ENCODE measurements at places on chromosomes 7 and 10. TPM values are rescaled to one million over a fixed set of nuclear protein-coding genes. Genes with fewer than 3 reads are reported as not detected.
A peak's percentile ranks its signal among the peaks of the same experiment; 100 is the strongest.

GRCh38 chr7:50492770-50493519 is 42.8 kb upstream of the FIGNL1 start:
- DNase-seq, result no peak

- DNase-seq, result peak; percentile 7
Measured at GRCh38 chr10:92011560-92012214, 88.1 kb downstream of the BTAF1 start.

- peak; percentile 81 for DNase-seq
Measured at GRCh38 chr10:29691564-29692072, 56.8 kb upstream of the SVIL start.

DNA sequence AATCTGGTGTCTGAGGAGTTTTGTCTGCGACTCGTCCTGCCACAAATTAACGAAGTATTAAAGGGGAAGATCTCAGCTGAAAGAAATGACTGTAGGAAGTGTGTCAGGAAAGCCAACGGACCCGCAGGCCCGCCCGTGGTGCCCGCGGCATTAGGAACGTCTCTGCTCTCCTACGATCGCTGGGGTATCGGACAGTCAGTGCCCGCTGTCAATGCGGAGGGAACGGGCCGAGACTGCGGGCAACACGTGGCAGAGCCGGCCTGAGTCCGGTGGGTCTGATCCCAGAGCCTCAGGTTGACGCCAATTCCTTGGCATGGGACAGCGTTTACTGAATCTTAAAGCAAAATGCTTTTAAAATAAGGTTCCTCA is 128.7 kb downstream of the KBTBD2 start:
- no peak for DNase-seq

GRCh38 chr10:94299417-94299816 is 63.3 kb downstream of the NOC3L start:
- DNase-seq, result no peak

- DNase-seq, result no peak
Measured at GRCh38 chr10:121708728-121709674, 110.8 kb upstream of the FGFR2 start.

DNA sequence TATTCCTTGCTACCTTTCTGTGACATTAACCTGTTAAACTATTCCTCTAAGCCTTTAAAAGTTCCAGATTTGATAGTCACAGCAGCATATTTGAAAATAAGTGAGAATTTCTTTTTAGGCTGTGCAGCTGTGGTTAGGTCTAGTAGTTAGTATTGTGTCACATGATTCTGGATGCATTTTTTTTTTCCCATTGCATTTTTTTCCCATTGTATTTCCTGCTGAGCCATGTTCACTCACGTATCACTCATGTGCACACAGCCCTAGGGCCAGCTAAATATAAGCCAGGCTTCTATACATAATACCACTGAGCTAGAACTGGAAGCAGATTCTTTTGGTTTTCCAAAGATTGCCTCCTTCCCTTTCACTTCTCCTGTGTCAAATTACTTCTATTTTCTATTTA is 37.4 kb downstream of the DNAJC9 start:
- DNase-seq, result peak; percentile 30

DNA sequence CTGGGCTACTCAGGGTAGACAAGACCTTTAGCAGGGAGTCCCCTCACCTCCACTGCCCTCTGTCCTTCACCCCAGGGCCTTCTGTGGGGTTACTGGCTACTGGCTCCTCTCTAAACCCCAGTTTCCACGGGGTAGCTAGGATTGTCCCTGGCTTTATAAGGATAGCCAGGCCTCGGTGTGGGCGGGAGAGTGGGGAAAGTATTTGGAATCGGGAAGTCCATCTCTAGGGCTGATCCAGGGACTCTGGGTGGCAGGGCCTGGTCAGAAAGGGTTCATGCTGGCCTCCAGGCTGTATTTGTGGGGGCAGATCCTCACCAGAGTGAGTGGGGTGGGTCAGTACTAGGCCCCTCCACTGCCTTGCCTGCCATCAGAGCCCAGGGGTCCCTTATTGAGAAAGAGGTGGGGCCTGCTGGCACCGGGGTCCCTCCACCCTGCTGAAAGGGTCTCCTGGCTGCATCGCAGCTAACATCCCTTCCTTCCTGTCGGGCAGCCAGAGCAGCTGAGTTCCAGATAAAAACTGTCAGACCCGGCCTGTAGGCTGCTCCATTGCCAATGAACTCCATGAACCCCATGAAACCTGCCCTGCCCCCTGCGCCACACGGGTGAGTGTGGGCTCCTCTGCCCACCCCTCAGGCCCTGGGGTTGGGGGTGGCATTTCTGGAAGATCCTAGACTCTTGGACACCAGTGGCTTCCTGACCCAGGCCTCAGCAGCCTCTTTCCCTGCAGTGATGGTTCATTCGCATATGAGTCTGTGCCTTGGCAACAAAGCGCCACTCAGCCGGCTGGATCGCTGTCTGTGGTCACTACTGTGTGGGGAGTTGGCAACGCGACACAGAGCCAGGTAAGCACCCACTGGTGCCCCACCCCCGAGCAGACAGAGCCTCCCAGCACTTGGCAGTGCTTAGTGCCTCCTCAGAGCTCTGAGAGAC is 7.3 kb downstream of the ZMIZ2 start:
- DNase-seq, result no peak

DNA sequence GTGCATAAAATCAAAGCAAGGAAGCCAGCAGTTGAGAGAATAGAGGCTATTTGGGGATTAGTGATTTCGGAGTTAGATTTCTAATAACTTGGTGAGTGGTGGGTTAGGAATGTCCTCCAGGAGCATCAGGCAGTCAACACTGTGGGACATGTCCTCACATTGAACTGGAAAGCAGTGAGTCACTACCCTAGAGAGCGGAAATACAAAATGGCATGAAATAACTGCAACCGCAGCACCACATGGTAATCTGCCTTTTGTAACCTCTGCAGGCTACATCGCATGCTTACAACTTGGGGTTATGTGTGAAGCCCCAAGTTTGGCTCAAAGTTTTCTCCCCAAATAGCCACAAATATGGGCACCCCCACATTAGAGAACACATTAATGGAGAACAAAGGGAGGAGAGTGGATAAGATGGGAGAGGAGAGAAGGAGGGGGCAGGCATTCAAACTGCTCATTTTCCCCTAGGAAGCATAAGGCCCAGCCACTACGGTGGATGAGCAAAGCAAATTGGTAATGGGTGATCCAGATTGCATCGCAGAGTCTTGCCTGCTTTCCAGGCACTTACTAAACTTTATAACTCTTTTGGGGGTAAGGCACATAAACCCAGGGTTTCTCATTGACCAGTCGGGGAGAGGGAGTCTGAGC is 22.0 kb upstream of the SLF2 start:
- peak; percentile 49 for DNase-seq

DNA sequence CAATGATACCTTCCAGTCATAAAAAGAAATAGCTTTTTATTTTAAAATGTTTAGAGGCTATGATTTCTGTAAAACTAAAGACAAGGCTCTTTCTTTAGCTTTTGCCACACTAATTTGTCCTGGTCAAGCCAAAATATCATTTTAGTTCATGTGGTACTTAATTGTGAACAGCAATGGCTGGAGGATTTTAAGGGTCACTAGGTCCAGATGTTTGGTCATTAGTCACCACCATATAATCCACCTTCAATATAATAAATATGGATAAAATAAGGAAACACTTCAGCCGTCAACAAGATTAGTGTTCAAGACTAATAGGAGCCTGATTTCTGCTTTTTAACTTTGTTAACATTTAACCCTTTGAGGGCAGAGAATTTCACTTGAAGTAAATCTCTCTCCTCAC is 50.0 kb upstream of the HGF start:
- DNase-seq, result no peak

- DNase-seq, result no peak
Measured at GRCh38 chr10:3588816-3589215, 196.2 kb downstream of the KLF6 start.

GRCh38 chr7:127781081-127781480 is 129.1 kb downstream of the SND1 start:
- DNase-seq, result no peak

GRCh38 chr10:1173091-1173490 is 116.9 kb downstream of the WDR37 start:
- DNase-seq, result no peak

DNA sequence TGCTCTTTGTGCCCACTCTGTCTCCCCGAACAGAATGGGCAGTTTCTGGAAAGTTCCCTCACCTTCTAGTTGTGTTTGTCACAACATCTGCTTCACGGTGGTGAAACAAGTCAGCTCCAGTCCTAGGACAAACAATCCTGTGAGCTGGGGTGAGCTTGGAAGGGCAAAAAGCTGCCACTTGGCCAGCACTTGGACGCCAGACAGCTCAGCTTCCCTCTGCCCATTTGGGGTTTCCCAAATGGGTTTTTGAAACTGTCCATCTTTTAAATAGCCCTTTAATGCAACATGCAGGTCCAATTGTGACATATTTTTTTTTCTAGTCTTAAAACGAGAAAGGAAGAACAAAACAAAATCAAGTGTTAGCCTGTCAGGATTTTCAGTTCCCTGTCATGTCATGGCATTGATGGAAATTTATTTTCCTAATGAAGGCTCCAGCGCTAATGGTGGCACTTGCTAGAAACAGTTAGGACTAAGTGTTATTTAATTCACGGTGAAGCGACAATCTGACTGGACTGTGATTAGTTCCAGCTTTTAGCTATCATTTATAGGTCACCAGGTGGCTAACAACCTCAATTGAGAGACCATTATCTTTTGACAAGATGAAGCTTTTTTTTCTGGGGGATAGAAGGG is 181.7 kb downstream of the MYOF start:
- DNase-seq, result no peak

DNA sequence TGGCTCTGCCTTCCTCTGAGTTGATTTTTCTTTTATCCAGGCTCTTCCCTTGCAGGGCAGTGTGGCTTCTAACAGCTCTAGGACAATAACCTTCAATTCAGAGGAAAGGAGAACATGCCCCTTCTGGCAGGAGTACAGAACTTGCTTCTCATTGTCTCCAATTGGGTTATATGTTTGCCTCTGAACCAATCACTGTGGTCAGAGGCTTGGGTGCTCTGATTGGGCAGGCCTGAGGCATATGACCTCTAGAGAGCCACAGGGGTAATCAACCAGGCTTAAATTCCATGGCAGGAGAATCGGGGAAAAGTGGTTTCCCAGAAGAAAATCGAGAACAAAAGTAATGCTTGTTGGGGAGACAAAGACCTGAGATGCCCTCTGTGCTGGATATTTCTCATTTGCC is 240.0 kb downstream of the REEP3 start:
- DNase-seq, result no peak

DNA sequence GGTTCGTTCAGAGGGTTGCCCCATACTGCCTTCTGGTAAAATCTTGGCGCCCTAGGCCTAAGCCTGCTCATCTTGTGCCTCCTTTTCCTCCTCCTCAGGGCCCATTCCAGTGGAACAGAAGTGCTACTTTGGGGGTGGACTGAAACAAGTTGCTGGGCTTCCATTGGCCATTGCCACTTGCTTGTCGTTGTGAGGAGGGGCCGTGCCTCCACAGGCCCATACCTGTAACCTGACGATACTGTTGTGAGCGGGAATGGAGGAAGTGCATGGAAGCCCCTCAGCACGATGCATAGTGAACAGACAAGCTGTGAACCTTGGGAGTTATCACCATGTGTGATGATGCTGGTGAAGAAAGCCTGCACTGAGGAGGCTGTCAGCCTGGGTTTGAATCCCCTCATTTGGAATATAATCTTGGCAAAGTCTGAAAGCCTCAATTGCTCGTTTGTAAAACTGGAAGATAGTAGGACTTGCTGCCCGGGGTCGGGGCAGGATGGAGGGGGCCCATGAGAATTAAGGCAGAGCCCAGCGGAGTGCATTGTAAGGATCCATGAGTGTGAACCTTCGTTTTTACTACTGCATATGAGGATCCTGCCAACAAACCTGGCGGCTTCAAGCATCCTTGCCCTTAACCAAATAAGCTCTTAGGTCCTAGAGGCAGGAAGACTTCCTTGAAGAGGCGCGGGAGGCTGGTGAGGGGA is 671 bp upstream of the PAPSS2 start:
- no peak for DNase-seq

GRCh38 chr10:62529396-62529795 is 155.2 kb downstream of the ZNF365 start:
- DNase-seq, result no peak

- DNase-seq, result no peak
Measured at GRCh38 chr10:133526957-133527588, at the start of gene CYP2E1. CYP2E1 (plus strand) TSS chr10:133527363; CDS start chr10:133527396, 33 bp downstream.

The TAS2R38 gene
- not detected for total RNA-seq

The FAM25C gene
- not detected for total RNA-seq

The NRG3 gene
- total RNA-seq, result 0.04 TPM

The OR2A5 gene
- total RNA-seq, result not detected

The TMEM178B gene
- total RNA-seq, result 0.07 TPM

The ECHDC3 gene
- 4.2 TPM for total RNA-seq

The FFAR4 gene
- total RNA-seq, result not detected

The ALOX5 gene
- 0.40 TPM for total RNA-seq

The MKX gene
- not detected for total RNA-seq

The SHOC2 gene
- total RNA-seq, result 50.5 TPM

The EIF4H gene
- total RNA-seq, result 793 TPM
